ENCODE measurements at places on chromosomes 7 and 10. TPM values are rescaled to one million over a fixed set of nuclear protein-coding genes. Genes with fewer than 3 reads are reported as not detected.

- no peaks in the 10 kb centered on the region for H3K36me3 ChIP-seq
- H3K27ac ChIP-seq = no peak overlapping the region
- no peak overlapping the region for H3K4me3 ChIP-seq
- no peak for DNase-seq
These were observed 80.9 kb upstream of the POT1 start for GRCh38 chr7:125010540-125010939.

DNA sequence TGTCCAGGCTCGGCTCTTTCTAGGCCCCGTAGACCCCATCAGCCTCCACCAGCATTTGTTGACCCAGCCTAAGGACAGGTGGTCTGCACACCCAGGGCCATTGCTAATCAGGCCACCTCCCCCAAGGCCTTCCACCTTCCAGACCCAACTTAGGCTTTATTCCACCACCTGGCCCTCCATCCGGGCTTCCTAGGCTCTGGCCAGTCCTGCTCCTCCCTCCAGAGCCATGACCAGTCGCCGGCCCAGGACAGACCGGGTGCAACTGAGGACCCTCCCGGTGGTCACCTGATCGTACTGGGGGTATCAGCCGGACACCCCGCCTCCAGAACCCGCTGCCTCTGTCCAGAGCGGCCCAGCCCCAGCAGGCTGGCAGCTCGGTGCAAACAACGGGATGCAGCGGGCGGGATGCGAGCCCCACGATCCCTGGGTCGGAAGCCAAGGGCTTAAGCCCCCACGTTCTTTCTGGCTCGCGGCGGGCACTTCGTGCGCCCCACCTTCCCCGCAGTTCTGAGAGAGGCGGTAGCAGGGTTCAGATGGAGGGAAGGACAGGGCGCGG lies 545 bp downstream of the NACAD start:
- DNase-seq = no peak
- no peak overlapping the region for H3K27ac ChIP-seq
- peak overlapping the region; percentile 44 for H3K4me3 ChIP-seq
- no peaks in the 10 kb centered on the region for H3K36me3 ChIP-seq
- no peaks in the 10 kb centered on the region for H3K27me3 ChIP-seq

- no peak overlapping the region for H3K27ac ChIP-seq
- no peaks in the 10 kb centered on the region for H3K27me3 ChIP-seq
- no peaks in the 10 kb centered on the region for H3K36me3 ChIP-seq
- DNase-seq = no peak
- no peaks in the 10 kb centered on the region for H3K4me1 ChIP-seq
These were observed 380.9 kb downstream of the LRRTM3 start for GRCh38 chr10:67306588-67307205.

DNA sequence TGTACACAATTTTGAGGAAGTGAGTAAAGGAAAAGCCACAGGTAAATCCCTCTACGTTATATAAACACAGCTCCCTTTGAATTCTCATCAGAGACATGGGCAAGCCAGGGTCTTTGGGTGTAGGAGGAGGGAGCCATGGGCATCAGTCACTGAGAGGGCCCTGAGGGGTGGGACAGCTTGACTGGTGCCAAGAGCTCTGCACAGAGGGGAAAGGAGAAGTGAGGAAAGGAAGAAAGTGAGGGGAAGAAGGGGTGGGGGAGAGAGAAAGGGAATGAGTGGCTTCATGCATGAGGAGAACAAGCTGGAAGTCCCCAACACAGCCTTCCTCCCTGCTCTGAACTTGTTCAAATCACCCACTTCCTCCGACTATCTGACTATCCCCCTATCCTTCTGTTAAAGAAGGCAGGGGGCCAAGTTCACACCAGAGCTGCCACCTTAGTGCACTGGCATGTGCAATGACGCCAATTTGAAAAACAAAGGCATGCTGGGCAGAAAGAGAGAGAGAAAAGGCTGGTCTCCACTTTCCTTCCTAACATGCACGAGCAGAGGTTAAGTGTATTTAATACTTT lies 16.4 kb upstream of the RNF148 start:
- H3K4me3 ChIP-seq = no peak overlapping the region
- no peak overlapping the region for H3K27ac ChIP-seq
- H3K4me1 ChIP-seq = no peaks in the 10 kb centered on the region
- no peaks in the 10 kb centered on the region for H3K36me3 ChIP-seq
- no peak for DNase-seq

GRCh38 chr7:898855-899681 lies 22.7 kb downstream of the GET4 start:
- no peak overlapping the region for H3K27ac ChIP-seq
- no peaks in the 10 kb centered on the region for H3K27me3 ChIP-seq
- DNase-seq = no peak
- no peak overlapping the region for H3K4me3 ChIP-seq

- peak overlapping the region; percentile 69 for H3K27ac ChIP-seq
- DNase-seq = no peak
- no peaks in the 10 kb centered on the region for H3K36me3 ChIP-seq
- H3K4me3 ChIP-seq = no peak overlapping the region
These were observed 310.9 kb downstream of the CCDC3 start for GRCh38 chr10:12690525-12691126.

DNA sequence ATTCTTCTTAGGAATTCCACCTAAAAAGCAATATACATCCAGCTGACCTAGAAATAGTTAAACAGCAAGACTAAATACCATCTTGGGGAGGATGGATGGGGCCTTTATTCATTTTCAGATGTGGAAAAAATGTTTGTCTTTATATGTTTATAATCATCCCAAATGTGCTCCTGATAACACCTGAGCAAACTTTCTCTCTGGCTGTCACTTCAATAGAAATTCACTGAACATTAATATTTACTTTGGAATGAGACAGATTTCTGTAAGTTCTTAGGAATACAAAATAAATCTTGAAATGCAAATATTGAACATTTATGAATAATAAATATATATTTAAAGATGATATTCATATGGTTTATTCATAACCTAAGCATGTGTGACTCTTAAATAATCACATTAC lies 185.4 kb downstream of the DGKB start:
- no peak for DNase-seq
- peaks cover 28% of the 10 kb centered on the region for H3K4me1 ChIP-seq
- no peaks in the 10 kb centered on the region for H3K27me3 ChIP-seq
- no peaks in the 10 kb centered on the region for H3K36me3 ChIP-seq

DNA sequence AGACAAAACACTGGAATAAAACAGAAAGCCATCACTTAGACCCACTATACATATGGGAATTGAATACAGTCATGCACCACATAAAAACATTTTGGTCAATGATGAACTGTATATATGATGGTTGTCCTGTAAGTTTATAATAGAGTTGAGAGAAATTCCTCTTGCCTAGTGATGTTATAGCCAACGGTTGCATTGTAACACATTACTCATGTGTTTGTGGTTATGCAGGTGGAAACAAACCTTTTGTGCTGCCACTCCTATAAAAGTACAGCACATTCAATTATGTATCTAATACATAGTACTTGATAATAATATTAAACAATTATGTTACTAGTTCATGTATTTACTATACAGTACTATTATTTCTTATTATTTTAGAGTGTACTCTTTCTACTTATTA lies 381.2 kb upstream of the MBL2 start:
- H3K27ac ChIP-seq = no peak overlapping the region
- H3K4me3 ChIP-seq = no peak overlapping the region
- no peaks in the 10 kb centered on the region for H3K27me3 ChIP-seq
- H3K4me1 ChIP-seq = no peaks in the 10 kb centered on the region
- DNase-seq = no peak
- no peaks in the 10 kb centered on the region for H3K36me3 ChIP-seq

DNA sequence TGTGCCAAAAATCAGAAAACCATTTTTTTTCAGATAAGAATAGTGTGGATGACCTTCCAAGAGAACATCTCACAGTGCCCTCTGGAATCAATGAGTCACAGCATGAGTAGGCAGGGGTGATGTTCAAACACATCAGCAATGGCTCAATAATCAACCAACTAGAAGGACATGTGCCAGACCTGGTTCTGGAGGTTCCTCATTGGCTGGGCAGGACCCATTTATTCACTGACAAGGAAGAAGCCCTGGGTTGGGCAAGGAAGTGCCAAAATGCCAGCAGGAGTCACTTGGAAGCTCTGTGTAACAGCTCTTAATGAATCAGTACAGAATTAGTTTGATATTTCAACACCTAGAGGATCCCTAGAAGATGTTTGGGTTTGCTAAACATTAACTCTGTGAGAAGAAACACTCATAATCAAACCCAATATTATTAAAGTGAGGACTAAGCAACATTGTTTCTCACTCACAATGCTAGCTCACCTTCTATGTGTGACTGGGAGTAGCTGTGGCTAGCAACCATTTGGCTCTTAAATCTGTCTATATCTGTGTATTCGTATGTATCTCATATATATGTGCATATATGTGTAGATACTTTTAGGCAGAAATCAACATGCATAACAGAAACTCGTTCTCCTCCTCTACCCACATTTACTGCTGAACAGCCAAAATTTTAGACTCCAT lies 72.3 kb upstream of the APBB1IP start:
- no peak overlapping the region for H3K27ac ChIP-seq
- no peak for DNase-seq
- no peaks in the 10 kb centered on the region for H3K27me3 ChIP-seq
- H3K4me3 ChIP-seq = no peak overlapping the region

- H3K27me3 ChIP-seq = no peaks in the 10 kb centered on the region
- H3K4me1 ChIP-seq = no peaks in the 10 kb centered on the region
- no peak overlapping the region for H3K27ac ChIP-seq
- no peaks in the 10 kb centered on the region for H3K36me3 ChIP-seq
These were observed 41.8 kb downstream of the FAM204A start for GRCh38 chr10:118300320-118300719.

DNA sequence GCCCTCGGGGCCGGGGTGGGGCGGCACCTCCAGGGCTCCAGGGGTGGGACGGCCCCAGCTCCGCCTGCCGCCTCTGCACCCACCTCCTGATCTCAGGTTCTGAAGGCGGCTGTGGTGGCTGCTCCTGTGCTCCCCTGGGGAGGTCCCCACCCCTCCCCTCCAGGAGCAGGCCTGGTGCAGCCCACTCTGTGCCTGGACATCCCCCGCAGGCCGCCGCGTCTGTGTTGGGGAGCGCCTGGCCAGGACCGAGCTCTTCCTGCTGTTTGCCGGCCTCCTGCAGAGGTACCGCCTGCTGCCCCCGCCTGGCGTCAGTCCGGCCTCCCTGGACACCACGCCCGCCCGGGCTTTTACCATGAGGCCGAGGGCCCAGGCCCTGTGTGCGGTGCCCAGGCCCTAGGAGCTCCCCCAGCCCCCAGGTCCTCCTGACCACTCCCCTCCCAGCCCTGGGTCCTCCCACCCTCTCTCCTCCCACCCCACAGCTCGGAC lies 5.5 kb downstream of the CYP2W1 start:
- DNase-seq = no peak
- H3K4me3 ChIP-seq = no peak overlapping the region
- H3K27me3 ChIP-seq = no peaks in the 10 kb centered on the region
- H3K27ac ChIP-seq = no peak overlapping the region

GRCh38 chr7:49400891-49401550 lies 372.4 kb upstream of the VWC2 start:
- no peak overlapping the region for H3K27ac ChIP-seq
- no peaks in the 10 kb centered on the region for H3K4me1 ChIP-seq
- H3K36me3 ChIP-seq = no peaks in the 10 kb centered on the region
- no peaks in the 10 kb centered on the region for H3K27me3 ChIP-seq
- DNase-seq = no peak

DNA sequence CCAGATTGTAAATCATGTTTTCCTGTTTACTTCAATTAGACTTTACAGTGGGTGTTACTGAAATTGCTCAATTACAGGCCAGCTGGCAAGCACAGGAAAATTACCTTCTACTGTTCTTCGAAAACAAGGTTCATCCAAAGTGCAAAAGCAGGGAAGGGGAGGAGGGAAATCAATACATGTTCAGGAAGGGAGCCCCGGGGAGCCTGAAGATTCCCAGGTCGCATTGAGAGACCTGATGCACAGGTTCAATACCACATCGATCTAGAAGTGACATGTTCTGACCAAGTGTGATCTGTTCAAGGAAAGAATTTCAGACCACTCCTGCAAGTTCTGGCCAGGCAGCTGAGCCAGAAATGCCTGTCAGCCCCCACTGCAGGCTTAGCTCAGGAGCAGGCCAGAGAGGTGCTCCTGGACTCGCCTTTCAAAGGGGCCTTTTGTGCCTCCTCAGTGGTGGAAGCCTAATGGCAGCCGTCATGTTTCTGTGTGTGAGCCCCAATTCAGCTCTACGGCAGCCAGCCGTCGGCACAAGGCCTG lies 35.9 kb downstream of the FAM53B start:
- H3K27me3 ChIP-seq = no peaks in the 10 kb centered on the region
- no peak overlapping the region for H3K27ac ChIP-seq
- H3K36me3 ChIP-seq = peaks cover 6% of the 10 kb centered on the region
- no peak for DNase-seq
- H3K4me3 ChIP-seq = no peak overlapping the region

GRCh38 chr7:25240896-25241295 lies 12.6 kb upstream of the NPVF start:
- H3K4me1 ChIP-seq = no peaks in the 10 kb centered on the region
- no peak overlapping the region for H3K27ac ChIP-seq
- DNase-seq = no peak
- no peaks in the 10 kb centered on the region for H3K36me3 ChIP-seq
- no peaks in the 10 kb centered on the region for H3K27me3 ChIP-seq
- no peak overlapping the region for H3K4me3 ChIP-seq

DNA sequence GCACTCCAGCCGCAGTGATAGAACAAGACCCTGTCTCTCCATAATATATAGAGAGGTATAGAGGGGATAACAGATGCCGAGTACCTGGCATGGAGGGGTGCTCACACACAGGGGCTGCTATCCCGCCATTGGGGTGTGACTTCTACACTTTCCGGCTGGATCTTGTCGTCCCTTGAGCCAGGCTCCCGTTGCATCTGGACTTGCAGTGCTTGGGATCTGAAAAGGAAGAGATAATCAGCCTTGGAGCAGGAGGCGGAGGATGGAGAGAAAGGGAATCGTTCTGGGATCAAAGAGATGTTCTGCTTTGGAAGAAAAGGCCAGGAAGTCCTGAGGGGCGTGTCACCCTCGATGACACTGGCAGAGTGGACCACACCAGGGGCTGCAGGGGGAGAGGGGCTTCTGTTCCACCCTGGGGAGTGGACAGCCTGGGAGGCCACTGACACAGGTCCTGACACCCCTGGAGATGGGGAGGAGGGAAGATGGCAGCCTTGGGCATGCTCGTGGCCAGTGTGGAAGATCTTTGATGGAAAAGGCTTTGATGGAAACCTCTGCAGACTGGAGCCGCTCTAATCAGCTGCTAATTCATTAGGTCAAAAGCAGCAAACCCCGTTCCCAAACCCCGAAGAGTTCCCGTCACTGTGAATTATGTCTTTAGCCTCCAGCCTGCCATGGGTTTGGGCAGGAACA lies 85.1 kb downstream of the CARD11 start:
- no peak overlapping the region for H3K27ac ChIP-seq
- H3K4me3 ChIP-seq = no peak overlapping the region
- H3K4me1 ChIP-seq = no peaks in the 10 kb centered on the region

The URGCP gene
- 28.4 TPM for total RNA-seq

The FXYD4 gene
- total RNA-seq = not detected

The SSC4D gene
- total RNA-seq = 1.3 TPM

The PAPSS2 gene
- 24.3 TPM for total RNA-seq

The AMZ1 gene
- not detected for total RNA-seq

The NAT16 gene
- total RNA-seq = not detected

The GDF2 gene
- 8.5 TPM for total RNA-seq

The SAMD9 gene
- total RNA-seq = 3.3 TPM

The ESYT2 gene
- 31.7 TPM for total RNA-seq

Data from liver (tissue), 10 donors.